ENCODE measurements at places on chromosomes 4 and X.

GRCh38 chr4:6557856-6558255 lies 17.1 kb upstream of the MAN2B2 start:
- DNase-seq: no peak

- no peak for DNase-seq
Observed at GRCh38 chr4:10622728-10623127, 61.8 kb downstream of the CLNK start.

GRCh38 chr4:1501754-1502500 lies 95.7 kb upstream of the NKX1-1 start:
- DNase-seq: no peak

DNA sequence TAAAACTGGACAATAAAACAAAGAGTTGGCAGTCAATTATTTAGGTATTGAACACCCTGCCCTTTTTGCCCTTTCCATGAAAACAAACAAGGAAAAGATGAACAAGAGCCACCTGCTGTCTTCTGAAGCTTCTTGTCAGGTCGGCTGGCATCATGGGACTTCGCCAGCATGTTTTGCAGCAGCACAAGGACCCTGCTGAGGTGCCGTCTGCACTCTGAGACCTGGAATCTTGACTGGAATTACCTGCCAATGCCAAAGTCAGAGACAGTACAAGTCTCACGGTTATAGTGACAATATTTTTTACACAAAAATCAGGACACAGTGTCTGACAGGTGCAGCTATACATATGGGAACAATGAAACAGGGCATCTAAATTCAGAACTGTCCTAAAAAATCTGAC lies 284.5 kb downstream of the GASK1B start:
- no peak for DNase-seq

DNA sequence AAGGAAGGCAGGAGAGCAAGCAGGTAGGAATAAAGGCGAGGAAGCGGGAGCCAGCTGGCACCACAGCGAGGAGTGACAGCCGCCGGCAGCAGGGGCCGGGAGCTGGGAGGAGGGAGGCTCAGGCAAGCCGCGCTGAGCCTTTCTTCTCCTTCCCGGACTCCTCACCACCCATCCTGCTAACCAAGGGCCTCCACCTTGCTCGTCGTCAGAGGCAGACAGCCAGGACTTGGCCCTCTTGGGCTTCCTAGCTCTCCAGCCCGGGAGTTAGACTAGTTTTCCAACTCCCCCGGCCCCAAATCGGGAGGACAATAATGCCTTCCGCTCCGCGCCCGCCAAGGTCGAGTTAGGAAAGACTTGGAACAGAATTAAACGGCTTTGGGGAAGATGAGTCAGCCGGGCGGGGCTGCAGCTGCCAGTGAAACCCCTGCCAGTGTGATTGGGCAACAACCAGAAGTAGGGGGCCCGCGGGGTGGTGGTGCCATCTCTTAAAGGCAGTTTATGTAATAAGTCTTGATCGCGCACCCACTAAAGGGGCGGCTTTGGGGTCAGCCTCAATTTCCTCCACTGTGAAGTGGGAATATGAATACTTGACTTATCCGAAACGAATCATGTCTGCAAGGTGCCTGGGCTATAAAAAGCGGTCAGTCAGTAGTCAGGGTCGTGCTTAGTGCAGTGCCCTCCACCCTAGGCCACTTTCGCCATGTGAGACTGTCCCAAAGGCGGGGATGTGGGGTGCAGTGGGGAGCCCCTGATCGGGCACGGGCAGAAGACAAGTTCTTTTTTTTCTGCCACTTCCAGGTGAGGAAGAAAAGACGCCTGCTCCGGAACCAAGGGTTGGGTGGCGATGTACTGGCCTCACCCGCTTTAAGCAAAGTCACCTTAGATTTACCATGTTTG lies 6.7 kb upstream of the HSD17B10 start:
- peak; percentile 20 for DNase-seq

Data from activated naive CD4-positive, alpha-beta T cell treated with Interleukin-2 at 50 U/mL for 16 hours (primary cell).